Bronchial epithelial cell (primary cell): ENCODE measurements at places on chromosomes 16 and 17.

- no peak for DNase-seq
These were observed 132.0 kb downstream of the ANKRD11 start for GRCh38 chr16:89358030-89359005.

DNA sequence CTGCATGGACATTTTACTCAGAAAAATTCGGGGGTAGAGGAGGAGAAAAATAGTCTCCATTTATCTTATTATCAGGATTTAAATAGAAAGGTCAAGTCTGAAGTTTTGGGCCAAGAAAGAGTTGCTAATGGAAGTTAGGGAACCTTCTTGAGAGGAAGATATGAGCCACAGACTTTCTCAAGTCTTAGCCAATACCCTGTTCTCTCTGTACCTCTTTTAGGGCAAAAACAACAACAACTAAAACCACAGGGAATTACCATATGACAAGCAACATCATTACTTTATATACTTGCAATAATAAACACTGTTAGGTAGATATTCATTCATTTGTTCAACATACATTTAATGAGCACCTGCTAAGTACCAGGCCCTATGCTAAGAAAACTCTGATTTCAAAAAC, 282.2 kb upstream of the CDH5 start:
- no peak for DNase-seq

GRCh38 chr17:3665834-3666233, 2.5 kb downstream of the TAX1BP3 start:
- no peak for DNase-seq

- DNase-seq: peak; percentile 62
These were observed 33.0 kb downstream of the PITPNM3 start for GRCh38 chr17:6523330-6523729.

- no peak for DNase-seq
These were observed 10.0 kb downstream of the CEP295NL start for GRCh38 chr17:78892936-78893379.

GRCh38 chr16:10036956-10037355, 145.3 kb downstream of the GRIN2A start:
- DNase-seq: no peak

- DNase-seq: peak; percentile 92
These were observed 18.9 kb upstream of the HERPUD1 start for GRCh38 chr16:56912746-56913708.

DNA sequence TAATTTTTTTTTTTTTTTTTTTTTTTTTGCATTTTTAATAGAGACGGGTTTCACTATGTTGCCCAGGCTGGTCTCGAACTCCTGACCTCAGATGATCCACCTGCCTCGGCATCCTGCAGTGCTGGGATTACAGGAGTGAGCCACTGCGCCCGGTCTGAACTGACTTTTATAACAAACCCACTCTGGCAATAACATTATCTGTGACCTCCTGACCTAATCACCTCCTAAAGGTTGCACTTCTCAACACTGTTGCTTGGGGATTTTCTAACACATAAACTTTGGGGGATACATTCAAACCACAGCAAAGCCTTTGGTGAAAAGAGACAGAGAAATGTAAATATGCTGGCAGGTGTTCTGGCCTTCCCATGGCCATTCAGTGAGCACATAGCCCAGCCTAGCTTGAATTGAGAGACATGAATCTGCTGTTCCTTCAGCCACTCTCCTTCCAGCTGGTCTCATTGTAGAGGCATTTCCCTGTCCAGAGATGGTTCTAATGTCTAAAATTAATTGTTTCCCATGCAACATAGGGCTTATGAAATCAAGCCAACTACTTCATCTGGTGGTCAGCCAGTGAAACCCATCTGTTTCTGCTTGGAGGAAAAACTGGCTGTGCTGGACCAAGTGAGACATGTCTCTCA, 28.3 kb downstream of the LYRM1 start:
- DNase-seq: no peak

GRCh38 chr17:33109336-33110072, 117.9 kb downstream of the SPACA3 start:
- DNase-seq: no peak

- no peak for DNase-seq
These were observed 62.9 kb upstream of the RCVRN start for GRCh38 chr17:9968008-9968407.

GRCh38 chr17:44345454-44346026, 438 bp downstream of the GRN start:
- DNase-seq: peak; percentile 69

DNA sequence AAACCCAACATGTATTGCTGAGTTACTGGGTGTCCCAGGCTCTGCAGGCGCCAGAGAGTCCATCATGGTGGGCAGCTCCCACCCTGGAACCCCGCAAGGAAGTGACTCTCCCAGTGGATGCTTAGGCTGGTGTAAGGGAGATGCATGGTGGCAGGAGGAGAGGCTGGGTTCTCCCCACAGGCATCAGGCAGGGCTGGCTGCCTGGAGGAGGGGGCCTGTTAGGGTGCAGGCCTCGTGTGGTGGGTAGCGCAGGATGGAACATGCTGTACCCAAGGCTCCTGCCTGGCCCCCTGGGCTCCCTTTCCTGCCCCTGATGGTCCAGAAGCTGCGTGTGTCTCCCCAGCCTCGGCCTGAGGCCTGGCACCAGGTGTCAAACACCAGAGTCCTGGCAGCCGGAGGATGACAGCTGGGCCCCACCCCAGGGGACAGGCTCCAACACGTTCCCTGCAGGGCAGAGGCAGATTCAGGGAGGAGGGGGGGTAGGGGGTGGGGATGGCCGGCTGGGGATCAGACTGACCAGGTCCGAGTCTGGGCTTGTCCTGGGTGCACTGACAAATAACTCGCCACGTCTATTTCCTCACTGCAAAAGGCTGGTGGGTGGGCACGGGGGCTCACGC, 40.2 kb upstream of the CIBAR2 start:
- DNase-seq: peak; percentile 63

- no peak for DNase-seq
These were observed 23.2 kb upstream of the ARHGAP17 start for GRCh38 chr16:25038239-25038954.

- DNase-seq: peak; percentile 5
These were observed 109.5 kb downstream of the ANKFN1 start for GRCh38 chr17:56262803-56263202.
